Caco-2 (cell line): ENCODE measurements at places on chromosomes 12 and 14.

- no peaks in the 10 kb centered on the region for H3K27me3 ChIP-seq
- no peak overlapping the region for H3K4me3 ChIP-seq
- H3K36me3 ChIP-seq: no peaks in the 10 kb centered on the region
- no peak for DNase-seq
Measured at GRCh38 chr12:28826766-28827165, 322.3 kb upstream of the FAR2 start.

DNA sequence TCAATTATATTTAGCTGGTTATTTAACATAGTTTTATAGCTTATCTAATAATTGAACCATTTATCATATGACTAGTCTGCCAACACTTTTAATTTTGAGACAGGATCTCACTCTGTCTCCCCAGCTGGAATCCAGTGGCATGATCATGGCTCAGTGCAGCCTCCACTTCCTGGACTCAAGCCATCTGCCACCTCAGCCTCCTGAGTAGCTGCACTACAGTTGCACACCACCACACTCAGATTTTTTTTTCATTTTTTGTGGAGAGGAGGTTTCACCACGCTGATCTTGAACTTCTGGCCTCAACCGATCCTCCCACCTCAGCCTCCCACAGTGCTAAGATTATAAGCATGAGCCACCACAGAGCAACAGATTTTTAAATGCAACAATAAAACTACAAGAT, 151.4 kb upstream of the MDGA2 start:
- no peak overlapping the region for H3K27ac ChIP-seq
- no peaks in the 10 kb centered on the region for H3K36me3 ChIP-seq
- H3K27me3 ChIP-seq: no peaks in the 10 kb centered on the region
- no peaks in the 10 kb centered on the region for H3K4me1 ChIP-seq
- DNase-seq: no peak

DNA sequence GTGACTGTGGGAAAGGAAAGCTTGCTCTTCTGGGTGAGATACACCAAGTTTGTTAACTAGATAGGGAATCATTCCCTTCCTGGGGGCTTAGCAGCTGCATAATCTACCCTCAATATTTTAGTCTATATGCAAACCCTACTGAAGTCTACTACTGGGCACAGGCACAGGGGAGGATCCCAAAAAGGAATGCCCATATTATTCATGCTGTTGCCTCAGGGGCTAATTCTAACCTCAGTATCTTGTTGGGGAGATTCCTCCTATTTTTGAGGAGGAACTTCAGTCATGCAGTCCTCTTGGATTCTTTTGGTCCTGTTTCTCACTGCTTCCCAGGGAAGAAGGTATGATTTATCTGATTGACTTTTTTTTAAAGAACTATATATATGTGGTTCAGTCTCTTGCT, 58.9 kb upstream of the ANKS1B start:
- no peaks in the 10 kb centered on the region; the same call in 1 of the 2 replicates for H3K36me3 ChIP-seq
- no peak overlapping the region for H3K4me3 ChIP-seq
- no peaks in the 10 kb centered on the region for H3K27me3 ChIP-seq
- H3K27ac ChIP-seq: no peak overlapping the region
- no peak for DNase-seq

- H3K27ac ChIP-seq: no peak overlapping the region
- no peak for DNase-seq
- H3K4me1 ChIP-seq: no peaks in the 10 kb centered on the region
- no peak overlapping the region for H3K4me3 ChIP-seq
Measured at GRCh38 chr14:37844614-37845013, 249.2 kb downstream of the TTC6 start.

GRCh38 chr12:109435428-109436187, 41.5 kb downstream of the KCTD10 start:
- H3K27ac ChIP-seq: no peak overlapping the region
- no peaks in the 10 kb centered on the region for H3K36me3 ChIP-seq
- H3K27me3 ChIP-seq: no peaks in the 10 kb centered on the region
- DNase-seq: no peak
- H3K4me1 ChIP-seq: no peaks in the 10 kb centered on the region
- H3K4me3 ChIP-seq: no peak overlapping the region

- DNase-seq: no peak
- no peak overlapping the region for H3K27ac ChIP-seq
- no peaks in the 10 kb centered on the region for H3K36me3 ChIP-seq
- H3K4me3 ChIP-seq: no peak overlapping the region
Measured at GRCh38 chr14:103140316-103141109, 17.3 kb downstream of the TNFAIP2 start.

- no peaks in the 10 kb centered on the region for H3K36me3 ChIP-seq
- no peaks in the 10 kb centered on the region for H3K27me3 ChIP-seq
- H3K27ac ChIP-seq: peak overlapping the region; percentile 98
- peak overlapping the region; percentile 76 for H3K4me3 ChIP-seq
Measured at GRCh38 chr12:100267603-100268281, 765 bp downstream of the SCYL2 start.

DNA sequence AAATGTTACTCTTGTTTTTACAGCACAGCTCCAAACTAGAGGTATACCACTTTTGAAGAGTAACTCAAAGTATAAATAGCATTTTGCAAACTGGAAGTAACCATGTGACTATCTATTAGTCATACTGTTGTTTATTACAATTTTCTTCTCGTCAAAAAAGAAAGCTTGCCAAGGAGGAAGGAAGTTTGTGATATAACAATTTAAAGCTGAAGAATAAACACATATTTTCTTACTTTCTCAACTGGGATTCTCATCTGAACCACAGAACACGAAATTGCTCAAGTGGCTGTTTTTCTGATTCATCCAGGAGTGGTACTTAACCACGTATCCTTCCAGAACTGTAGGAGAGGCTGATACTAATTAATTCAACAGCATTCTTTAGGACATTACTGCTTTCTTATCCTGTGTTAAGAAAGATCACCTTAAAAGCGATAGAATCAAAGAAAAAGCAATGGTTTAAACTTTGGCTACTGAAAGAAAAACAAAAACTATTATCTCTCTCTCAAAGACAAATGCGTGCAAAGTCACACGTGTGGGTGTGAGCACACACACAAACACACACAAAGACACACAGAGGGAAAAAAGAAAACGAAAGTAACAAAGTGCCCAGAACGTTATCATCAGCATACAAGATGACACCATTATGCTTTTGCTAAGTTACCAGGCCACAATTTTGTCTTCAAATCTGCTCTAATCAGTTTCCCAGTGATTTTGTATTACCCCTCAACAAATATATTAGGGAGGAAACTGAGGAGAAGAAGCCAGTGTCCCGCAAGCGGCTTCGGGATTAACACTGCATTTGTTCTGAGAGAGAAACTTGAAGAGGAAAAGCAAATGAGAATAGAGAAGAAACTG, at the start of gene CLEC2B:
TSS of gene CLEC2B (minus strand) at position 48 of the 855 bp plus-strand sequence.
- no peak within 1 kb of the TSS for H3K4me3 ChIP-seq
- no peak for DNase-seq
- no peaks in the 10 kb centered on the region for H3K27me3 ChIP-seq
- H3K27ac ChIP-seq: no peak within 1 kb of the TSS
- H3K36me3 ChIP-seq: no peaks in the 10 kb centered on the region
- no peaks in the 10 kb centered on the region; the same call in 1 of the 2 replicates for H3K4me1 ChIP-seq

- H3K27ac ChIP-seq: no peak overlapping the region
- H3K4me3 ChIP-seq: no peak overlapping the region
- peaks cover 18% of the 10 kb centered on the region for H3K4me1 ChIP-seq
- no peaks in the 10 kb centered on the region for H3K36me3 ChIP-seq
- no peaks in the 10 kb centered on the region for H3K27me3 ChIP-seq
Measured at GRCh38 chr12:79644274-79645234, 46.2 kb downstream of the PAWR start.

DNA sequence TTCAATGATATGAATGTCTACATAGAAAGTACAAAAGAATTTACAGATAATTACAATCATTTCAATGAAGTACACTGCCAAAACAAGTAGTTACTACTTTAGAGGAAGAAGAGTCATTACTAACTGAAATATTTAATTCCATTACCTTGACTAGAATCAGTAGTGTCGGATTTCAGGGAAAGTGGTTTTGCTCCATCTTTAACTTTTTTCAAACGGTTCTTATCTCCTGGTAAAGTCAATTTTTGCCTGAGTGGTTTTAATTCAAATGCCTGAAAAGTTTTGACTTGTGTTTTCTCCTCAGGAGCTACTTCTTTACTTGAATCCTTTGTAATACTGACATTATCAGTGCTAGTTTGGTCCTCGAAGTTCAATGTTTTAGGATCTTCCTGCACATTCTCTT, 6.9 kb downstream of the ZFC3H1 start:
- H3K4me1 ChIP-seq: 0 out of 2 replicates have a peak, but pooled peaks cover 4% of the 10 kb centered on the region
- H3K36me3 ChIP-seq: no peaks in the 10 kb centered on the region; the same call in 1 of the 2 replicates
- no peak overlapping the region for H3K4me3 ChIP-seq
- no peak overlapping the region for H3K27ac ChIP-seq

DNA sequence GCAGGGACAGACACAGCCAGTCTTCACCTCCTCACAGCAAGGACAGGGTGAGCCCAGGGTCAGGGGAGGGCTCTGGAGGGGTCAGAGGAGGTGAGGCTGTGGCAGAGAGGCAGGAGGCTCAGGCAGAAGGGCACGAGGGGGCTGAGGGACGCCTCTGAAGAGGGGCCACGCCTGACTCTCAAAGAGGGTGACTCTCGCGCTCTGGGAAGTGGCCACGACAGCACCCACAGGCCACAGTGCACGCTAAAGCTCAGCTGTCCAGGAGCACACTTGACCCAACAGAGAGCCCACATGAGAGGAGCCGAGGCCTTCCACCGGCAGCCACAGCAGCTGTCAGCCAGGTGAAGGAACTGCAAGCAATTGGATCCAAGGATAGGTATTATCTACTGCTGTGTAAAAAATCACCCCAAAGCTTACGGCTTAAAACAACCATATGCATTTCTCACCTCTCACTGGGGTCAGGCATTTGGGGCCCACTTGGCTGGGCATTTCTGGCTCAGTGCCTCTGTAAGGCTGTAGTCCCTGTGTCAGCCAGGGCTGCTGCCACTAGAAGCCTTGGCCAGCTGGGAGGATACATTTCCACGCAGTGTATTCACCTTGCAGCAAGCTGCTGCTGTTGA, 27.8 kb downstream of the SLC6A12 start:
- H3K36me3 ChIP-seq: no peaks in the 10 kb centered on the region
- no peak overlapping the region for H3K4me3 ChIP-seq
- DNase-seq: no peak

DNA sequence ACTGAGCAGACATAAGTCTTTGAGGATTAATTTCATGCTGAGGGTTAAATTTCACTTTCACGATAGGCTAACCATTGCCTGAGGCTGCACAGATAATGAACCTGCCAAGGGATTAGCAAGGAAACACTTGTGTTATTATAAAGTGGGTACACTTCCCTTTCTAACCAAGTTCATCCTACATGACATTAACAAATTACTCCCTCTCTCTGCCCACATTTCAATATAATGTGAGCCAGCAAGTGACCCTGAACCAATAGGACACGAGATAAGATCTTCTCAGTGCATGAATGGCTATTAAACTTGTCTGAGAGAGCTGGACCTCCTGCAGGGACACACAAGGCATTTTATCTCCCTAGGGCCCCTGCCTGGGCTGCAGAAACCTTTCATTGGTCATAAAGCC, 173.5 kb downstream of the PAX9 start:
- no peak for DNase-seq
- no peak overlapping the region for H3K27ac ChIP-seq
- no peaks in the 10 kb centered on the region for H3K27me3 ChIP-seq
- no peaks in the 10 kb centered on the region for H3K4me1 ChIP-seq
- no peak overlapping the region for H3K4me3 ChIP-seq

DNA sequence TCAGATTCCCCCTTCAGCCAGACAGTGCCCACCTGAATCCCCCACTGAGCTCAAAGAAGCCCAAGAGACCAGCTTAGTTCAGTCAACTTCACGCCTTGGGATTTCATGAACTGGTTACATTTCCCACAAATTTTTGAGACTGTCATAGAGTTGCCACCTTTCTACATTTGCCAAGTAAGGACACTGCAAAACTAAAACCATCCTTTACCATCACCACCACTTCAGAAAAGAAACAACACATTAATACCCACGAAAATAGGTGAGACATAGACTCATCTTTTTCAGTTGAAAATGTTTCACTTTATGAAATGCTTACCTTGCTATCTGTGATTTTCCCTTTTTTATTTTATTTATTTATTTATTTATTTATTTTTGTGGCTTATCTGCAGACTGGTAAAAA, 16.1 kb downstream of the CMKLR1 start:
- no peak overlapping the region for H3K4me3 ChIP-seq
- no peaks in the 10 kb centered on the region for H3K36me3 ChIP-seq
- no peak for DNase-seq
- no peak overlapping the region for H3K27ac ChIP-seq
- no peaks in the 10 kb centered on the region for H3K27me3 ChIP-seq
- H3K4me1 ChIP-seq: no peaks in the 10 kb centered on the region

- H3K4me3 ChIP-seq: no peak overlapping the region
- no peak overlapping the region for H3K27ac ChIP-seq
- no peak for DNase-seq
- no peaks in the 10 kb centered on the region for H3K4me1 ChIP-seq
- H3K36me3 ChIP-seq: no peaks in the 10 kb centered on the region
Measured at GRCh38 chr12:79127271-79127751, 262.7 kb downstream of the SYT1 start.

DNA sequence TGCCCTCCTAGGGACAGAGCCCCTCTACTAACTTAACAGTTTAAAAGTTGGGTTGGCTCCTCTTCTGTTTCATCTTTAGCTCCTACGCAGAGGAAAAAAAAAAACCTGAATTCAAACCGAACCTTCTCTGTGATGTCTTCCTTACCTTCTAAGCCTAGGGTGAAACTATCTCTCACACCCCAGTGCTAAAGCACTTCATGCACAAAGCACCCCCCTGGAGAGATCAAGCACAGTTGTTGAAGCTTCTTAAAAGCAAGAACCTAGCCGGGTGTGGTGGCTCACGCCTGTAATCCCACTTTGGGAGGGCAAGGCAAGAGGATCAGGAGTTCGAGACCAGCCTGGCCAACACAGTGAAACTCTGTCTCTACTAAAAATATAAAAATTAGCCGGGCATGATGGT, 37.6 kb downstream of the CORO1C start:
- H3K4me1 ChIP-seq: peaks cover 35% of the 10 kb centered on the region
- DNase-seq: no peak
- H3K36me3 ChIP-seq: no peaks in the 10 kb centered on the region; the same call in none of the 2 replicates
- H3K4me3 ChIP-seq: no peak overlapping the region

- H3K36me3 ChIP-seq: no peaks in the 10 kb centered on the region
- H3K27ac ChIP-seq: no peak within 1 kb of the TSS
- H3K27me3 ChIP-seq: no peaks in the 10 kb centered on the region; the same call in 1 of the 2 replicates
- no peaks in the 10 kb centered on the region for H3K4me1 ChIP-seq
Measured at GRCh38 chr12:4909734-4910501, at the start of gene KCNA1. KCNA1 (plus strand) TSS chr12:4909905; CDS start chr12:4911379, 1,474 bp downstream.

DNA sequence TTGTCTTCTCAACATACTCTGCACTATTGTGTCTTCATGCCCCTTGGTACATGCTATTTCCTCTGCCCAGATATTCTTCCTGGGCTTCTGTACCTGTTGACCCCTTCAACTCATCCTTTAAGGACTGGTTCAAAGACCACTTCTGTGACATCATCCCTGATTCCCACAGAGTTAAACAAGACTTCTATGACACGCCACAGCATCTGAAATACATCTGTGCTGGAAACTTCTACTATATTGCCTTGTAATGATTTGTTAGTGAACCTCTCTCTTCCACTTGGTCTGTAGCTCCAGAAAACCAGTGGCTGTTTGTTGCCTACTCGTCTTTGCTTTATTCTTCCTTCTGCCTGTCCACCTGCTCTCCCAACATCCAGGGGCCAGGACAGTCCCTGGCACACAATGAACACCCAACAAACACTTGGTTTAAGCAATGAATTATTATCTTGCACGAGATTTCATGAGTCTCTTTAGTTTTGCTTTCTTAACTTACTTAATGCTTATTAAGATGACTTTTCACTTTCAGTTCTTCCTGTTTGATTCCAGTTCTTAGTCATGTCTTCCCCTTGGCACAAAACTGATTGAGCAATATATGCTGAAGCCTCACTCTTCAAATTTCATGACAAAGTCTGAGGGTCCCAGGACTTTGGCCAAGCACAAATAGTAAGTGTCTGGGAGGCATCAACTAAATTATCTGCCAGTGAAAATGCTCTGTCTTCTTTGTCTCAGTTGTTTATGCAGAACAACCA, 485.9 kb downstream of the APAF1 start:
- DNase-seq: no peak
- H3K27me3 ChIP-seq: no peaks in the 10 kb centered on the region
- no peaks in the 10 kb centered on the region for H3K36me3 ChIP-seq
- H3K27ac ChIP-seq: no peak overlapping the region
- no peak overlapping the region for H3K4me3 ChIP-seq
